ENCODE measurements at places on chromosomes 1 and 21.

DNA sequence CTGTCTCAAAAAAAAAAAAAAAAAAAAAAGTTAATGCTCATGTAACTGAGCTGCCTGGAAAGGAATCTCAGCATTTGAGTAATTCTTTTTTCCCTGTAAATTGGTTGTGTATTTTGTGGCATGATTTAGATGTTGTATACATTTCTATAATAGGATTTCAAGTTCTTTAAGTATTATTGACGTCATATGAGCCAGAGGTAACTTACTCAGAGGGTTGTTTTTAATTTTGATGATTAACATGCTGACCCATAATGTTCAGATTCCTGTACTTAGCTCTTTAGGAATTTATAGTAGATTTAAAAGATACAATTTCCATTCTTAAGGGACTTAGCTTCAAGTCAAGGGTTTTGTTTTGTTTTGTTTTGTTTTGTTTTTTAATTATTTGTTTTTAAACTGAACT is 120.4 kb downstream of the CACHD1 start:
- DNase-seq: no peak

- no peak for DNase-seq
Measured at GRCh38 chr1:45033356-45033755, 21.3 kb downstream of the UROD start.

DNA sequence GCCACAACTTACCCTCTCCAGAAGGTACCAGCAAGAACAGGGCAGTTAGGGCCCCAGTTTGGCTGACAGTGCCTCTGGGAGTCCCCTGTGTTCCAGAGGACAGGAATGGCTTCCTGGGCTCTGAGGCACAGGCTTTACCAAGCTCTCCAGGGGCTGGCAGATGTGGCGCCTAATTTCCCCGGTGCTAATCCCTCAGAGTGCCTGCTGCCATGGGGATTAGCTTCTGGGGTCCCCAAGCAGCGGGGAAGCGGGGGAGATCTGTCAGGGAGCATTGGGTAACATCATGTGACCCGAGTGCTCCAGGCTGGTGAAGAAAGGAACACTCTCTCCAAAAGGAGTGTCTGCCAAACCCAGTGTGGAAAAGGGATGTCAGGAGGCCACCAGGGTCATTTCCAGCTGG is at the start of gene LACTBL1:
Gene LACTBL1, minus strand, starts transcription at position 107 of the 400 bp plus-strand sequence. CDS start 550 bp downstream, outside the sequence.
- DNase-seq: no peak

- DNase-seq: no peak
Measured at GRCh38 chr21:44093761-44094160, 13.4 kb upstream of the PWP2 start.

DNA sequence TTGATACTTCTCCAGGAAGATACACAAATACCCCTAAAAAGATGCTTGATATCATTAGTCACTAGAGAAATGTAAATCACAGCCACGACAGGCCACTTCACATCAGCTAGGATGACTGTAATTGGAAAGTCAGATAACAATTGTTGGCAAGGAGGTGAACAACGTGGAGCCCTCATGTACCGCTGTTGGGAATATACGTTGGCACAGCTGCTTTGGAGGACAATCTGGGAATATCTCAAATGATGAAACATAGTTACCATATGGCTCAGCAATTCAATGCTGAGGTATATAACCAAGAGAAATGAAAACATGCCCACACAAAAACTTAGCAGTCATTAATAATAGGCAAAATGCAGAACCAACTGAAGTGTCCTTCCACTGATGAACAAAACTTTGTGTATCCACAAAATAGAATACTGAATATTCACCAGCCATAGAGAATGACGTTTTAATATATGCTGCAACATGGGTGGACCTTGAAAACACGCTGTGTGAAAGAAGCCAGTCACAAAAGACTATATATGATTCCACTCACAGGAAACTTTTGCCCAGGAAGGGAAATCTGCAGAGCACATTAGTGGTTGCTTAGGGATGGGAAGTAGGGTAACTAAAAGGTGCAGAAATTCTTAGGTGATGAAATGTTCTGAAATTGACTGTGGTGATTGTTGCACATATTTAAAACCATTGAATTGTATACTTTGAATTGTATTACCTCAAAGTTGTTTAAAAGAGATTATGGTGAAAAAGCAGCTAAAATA is 95.4 kb downstream of the AHCTF1 start:
- no peak for DNase-seq

GRCh38 chr1:232271991-232272589 is 357.8 kb downstream of the SIPA1L2 start:
- DNase-seq: no peak

GRCh38 chr1:20430355-20431175 is 55.4 kb downstream of the CAMK2N1 start:
- peak; percentile 51 for DNase-seq

- no peak for DNase-seq
Measured at GRCh38 chr1:15290382-15290781, 43.4 kb downstream of the FHAD1 start.

GRCh38 chr1:32208469-32208868 is 420 bp upstream of the DCDC2B start:
- no peak for DNase-seq

- DNase-seq: no peak
Measured at GRCh38 chr1:183546427-183546826, 43.8 kb downstream of the NCF2 start.

GRCh38 chr1:235885655-235886262 is 19.1 kb upstream of the LYST start:
- DNase-seq: no peak

GRCh38 chr1:217191441-217191840 is 439.4 kb downstream of the GPATCH2 start:
- DNase-seq: no peak

- DNase-seq: no peak
Measured at GRCh38 chr1:11752359-11753088, 9.5 kb upstream of the C1orf167 start.

DNA sequence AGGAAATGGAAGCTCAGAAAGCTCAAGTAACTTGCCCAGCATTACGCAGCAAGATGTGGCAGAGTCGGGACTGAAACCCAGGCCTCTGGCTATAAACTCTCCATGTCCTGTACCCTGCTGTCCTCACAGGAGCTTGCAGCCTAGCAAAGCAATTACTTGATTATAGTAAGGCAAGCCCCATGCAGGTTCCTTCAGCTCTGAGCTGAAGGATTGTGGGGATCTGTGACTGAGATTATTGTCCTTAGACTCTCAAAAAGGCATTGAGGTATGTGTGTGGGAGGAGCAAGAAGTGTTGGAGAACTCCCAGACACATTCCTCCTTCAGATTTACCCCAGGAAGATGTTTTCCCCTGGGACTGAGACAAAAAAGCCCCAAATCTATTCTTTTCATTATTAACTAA is 124.0 kb upstream of the SPATA6 start:
- no peak for DNase-seq

DNA sequence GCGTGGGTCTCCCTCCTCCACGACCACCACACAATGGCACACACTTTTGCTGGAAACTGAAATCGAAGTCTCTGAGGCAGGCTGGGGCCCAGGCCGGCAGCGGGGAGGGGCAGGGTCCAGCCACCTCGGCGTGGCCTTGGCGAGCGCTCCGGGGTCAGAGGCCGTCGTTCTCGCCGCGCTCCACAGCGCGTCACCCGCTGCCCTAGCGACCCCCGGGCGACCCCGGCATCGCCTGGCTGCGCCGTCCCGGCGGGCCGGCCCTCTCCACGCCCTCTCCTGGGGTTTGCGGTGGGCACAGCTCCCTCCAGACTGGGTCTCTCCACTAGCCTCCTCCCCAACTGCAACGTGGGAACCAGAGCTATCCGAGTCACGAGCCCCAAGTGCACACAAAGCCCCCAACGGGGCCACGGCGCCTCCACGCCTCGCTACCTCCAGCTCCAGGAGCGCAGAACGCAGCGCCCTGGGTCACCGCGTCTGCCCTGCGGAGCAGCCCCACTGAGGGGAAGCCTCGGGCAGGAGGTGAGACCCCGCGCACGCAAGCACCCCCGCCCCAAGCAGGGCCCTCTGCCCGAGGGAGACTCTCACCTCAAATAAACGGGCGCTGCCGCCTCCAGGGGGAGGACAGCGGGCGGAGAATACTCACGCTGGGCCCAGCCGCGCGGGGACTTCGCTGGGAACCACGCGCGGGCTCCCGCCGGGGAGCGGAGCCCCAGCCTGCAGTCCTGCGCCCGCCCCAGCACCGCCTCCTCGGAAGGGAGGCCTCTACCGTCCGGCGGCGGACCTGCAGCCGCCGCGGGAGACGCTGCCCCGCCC is 134.0 kb upstream of the BARHL2 start:
- DNase-seq: peak; percentile 68

- DNase-seq: no peak
Measured at GRCh38 chr1:12276225-12276624, 46.4 kb downstream of the VPS13D start.

- no peak for DNase-seq
Measured at GRCh38 chr1:15558516-15558915, 26.3 kb downstream of the AGMAT start.

- DNase-seq: no peak
Measured at GRCh38 chr1:203077956-203078355, 7.9 kb downstream of the MYOG start.

- no peak for DNase-seq
Measured at GRCh38 chr1:152667648-152668047, 4.5 kb downstream of the LCE2D start.

GRCh38 chr1:59013276-59013927 is 229.6 kb upstream of the JUN start:
- DNase-seq: no peak

- DNase-seq: no peak
Measured at GRCh38 chr1:102628109-102628613, 480.2 kb downstream of the COL11A1 start.

DNA sequence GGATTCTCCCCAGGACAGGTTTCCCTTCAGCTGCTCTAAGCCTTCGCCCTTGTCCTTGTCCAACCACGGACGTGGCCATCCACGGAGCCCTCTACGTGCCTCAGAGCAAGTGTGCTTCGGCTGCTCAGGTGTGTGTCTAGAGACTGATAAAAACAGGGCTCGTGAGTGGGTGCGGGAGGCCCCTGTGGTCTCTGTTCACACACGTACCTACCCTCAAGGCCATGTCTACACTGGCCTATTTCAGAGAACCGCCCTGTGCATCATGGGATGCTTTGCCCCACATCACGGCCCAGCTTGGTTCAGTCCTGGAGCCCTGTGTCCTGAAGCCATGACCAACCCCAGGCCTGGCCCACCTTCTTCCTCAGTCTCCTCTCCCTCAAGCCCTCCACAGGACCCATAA is 24.6 kb upstream of the RUNX3 start:
- DNase-seq: no peak

DNA sequence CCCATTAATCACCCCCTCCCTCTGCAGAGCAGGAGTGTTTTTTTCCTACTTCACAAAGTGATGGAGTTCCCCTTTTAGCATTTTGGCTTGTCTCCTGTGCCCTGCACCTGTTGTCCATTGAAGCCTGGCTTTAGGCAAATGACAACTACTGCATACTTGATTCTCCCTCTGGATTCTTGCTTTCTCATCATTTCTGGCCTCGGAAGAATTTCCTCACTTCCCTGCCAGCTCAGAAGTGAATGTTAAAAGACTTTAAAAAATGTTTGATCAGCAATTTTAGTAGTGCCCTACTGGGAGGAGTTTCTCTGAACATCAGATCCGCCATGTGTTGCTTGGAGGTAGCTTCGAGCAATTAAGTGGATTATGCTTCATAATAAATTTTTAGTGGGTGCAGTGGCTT is 28.1 kb downstream of the RCOR3 start:
- DNase-seq: no peak

- no peak for DNase-seq
Measured at GRCh38 chr1:230425252-230426091, 660 bp downstream of the PGBD5 start.

GRCh38 chr21:31798842-31799704 is 67.2 kb upstream of the SCAF4 start:
- no peak for DNase-seq

DNA sequence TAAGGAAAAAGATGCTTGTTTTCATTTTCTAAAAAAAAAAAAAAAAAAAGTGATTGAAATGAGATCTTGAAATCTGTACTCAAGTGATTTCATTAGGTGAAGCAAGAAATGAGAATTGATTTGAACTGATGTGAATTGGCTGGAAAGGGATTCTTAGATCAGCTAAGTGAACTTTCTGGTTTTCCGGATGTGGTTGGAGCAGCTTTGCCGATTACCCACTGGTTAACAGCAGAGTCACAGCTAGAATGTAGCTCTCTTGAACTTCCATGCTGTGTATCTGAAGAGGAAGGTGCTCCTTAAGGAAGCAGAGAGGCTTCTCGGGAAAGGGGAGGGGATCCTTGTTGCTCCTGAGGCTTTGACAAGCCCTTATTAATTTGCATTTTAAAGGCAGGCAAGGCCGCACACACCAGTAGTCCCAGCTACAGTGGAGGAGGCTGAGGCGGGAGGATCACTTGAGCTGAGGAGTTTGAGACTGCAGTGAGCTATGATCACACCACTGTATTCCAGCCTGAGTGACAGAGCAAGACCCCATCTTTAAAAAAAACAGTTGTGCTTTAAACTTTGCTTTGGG is 28.7 kb upstream of the PWP2 start:
- DNase-seq: no peak

All from stimulated activated CD4-positive, alpha-beta T cell treated with anti-CD3 and anti-CD28 coated beads, Interleukin-2, amount 100 ng/mL, for 48 hours (primary cell).